ENCODE measurements at places on chromosomes 12 and 14. TPM values are rescaled to one million over a fixed set of nuclear protein-coding genes. Genes with fewer than 3 reads are reported as not detected.

DNA sequence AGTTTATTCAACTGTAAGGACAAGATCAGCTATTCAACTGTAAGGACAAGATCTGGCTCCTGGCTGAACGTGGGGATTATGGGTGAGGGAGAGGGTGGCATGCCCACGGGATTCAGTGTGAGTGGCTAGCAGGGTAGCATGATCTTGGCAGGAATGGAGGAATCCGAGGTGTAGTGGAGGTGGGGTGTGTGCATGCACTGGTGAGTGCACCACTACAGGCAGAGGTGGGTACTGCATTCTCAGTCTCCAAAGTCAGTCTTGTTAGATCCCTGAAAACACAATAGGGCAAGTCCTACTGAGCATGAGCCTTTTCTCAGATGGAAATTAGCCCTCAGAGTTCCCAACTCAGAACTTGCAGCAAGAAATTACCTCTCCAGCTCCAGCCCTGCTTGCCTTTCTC is 32.2 kb upstream of the DCD start:
- DNase-seq: peak; percentile 43

GRCh38 chr14:96507723-96508122 is 5.5 kb downstream of the PAPOLA start:
- DNase-seq: no peak

GRCh38 chr14:103628221-103628683 is 759 bp upstream of the KLC1 start:
- DNase-seq: peak; percentile 89

DNA sequence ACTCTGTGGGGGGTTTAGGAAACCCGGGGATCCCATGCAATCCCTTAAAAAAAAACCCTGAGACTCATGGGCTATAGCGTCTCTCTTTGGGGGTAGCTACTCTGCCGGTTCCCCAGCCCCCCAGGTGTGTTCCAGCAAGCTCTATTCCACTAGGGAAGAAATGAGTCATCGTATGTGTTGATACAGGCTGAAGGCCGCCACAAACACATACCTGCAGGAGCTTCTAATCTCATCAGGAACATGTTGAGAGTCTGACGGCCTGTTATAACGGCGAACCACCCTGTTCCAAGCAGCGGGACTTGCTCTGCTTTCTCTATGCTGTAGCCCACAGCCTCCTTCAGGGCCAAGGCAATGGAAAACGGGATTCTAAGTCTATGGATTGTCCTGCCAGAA is 977 bp upstream of the KRT5 start:
- peak; percentile 24 for DNase-seq

DNA sequence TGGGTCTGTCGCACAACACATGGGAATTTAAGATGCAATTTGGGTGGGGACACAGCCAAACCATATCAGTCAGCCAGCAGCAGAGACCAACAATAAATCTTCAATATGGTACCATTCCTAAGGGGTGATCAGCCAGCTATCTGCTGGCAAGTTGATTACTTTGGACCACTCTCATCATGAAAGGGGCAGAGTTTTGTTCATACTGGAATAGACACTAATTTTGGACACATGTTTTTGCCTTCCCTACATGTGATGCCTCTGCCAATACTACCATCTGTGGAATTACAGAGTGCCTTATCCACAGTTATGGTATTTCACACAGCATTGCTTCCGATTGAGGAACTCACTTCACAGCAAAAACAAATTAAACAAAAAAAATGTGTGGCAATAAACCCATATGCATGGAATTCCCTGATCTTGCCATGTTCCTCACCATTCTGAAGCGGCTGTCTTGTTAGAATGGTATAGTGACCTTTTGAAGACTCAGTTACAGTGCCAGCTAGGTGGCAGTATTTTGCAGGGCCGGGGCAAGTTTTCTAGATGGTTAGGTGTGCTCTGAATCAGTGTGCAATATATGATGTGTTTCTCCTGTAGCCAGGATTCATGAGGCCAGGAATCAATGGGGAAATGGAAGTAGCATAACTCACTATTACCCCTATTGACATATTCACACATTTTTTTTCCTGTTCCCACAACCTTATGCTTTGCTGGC is 179.0 kb upstream of the IGF1 start:
- peak; percentile 2 for DNase-seq

DNA sequence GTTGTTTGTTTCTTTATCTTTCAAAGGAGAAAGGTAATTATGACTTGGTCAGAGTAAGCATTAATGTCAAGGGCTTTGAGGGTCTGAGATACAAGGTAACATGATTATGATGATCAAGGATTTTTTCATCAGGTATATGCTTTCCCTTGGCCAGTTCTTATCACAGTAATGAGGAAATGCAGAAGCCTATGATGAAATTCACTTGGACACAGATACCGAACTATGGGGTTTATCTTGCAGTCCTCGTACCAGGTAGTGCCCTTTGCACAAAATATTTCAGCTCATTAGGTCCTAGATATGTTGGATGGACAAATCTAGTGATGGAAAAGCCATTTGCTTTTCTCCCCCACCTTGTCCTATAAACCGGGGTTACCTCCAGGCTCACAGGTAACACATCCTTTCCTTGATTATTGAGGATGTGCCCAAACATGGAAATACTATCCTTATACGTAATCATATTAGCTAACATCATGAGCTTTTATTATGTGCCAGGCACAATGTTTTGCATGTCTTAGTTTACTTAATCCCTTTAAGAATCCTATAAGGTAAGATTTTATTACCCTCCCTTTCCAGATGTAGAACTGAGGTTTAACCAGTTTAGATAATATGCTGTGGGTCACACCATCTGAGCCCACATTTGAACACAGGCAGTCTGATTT is 7.0 kb upstream of the RASSF3 start:
- DNase-seq: no peak

MYH6 gene
- 0.03 TPM for total RNA-seq

OAS2 gene
- total RNA-seq: not detected

- peak; percentile 65 for DNase-seq
These were observed 33.8 kb downstream of the CREBL2 start for GRCh38 chr12:12645485-12645884.

RIPK3 gene
- total RNA-seq: not detected

GRCh38 chr14:63245893-63246292 is 41.6 kb downstream of the RHOJ start:
- DNase-seq: no peak

GRCh38 chr14:95667249-95667693 is 19.0 kb upstream of the TCL1B start:
- peak; percentile 43 for DNase-seq

DNA sequence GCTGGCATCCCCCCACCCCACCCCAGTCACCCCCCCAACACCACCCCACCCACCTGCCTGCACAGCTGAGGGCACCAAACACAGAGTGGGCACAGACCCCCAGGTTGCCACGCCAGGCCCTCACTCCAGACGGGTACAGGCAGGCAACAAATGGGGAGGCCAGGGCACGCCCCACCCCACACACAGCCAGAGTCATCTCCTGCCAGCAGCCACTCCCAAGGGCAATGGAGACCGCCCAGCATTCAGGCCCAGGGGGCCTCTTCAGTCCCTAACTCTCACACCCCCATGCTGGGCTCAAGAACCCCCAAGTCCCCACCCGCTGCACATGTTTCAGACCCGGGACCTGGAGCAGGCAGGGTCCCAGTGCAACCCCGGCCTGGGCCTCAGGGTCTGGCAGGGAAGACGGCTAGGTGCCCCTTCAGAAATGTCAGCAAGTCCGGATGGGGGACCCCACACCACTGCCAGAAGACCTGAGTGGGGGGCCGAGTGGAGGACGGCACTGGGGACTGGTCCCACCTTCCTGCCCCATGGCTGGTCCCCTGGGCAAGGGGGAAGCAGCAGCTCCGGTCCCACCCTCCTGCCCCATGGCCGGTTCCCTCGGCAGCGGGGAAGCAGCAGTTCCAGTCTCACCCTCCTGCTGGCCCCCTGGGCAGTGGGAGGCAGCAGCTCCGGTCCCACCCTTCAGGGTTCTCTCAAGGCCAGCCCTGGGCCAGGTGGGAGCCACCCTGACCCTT is 11.9 kb downstream of the AKT1 start:
- no peak for DNase-seq

GRCh38 chr12:52975820-52976573 is 27.1 kb downstream of the KRT18 start:
- DNase-seq: peak; percentile 51

DNA sequence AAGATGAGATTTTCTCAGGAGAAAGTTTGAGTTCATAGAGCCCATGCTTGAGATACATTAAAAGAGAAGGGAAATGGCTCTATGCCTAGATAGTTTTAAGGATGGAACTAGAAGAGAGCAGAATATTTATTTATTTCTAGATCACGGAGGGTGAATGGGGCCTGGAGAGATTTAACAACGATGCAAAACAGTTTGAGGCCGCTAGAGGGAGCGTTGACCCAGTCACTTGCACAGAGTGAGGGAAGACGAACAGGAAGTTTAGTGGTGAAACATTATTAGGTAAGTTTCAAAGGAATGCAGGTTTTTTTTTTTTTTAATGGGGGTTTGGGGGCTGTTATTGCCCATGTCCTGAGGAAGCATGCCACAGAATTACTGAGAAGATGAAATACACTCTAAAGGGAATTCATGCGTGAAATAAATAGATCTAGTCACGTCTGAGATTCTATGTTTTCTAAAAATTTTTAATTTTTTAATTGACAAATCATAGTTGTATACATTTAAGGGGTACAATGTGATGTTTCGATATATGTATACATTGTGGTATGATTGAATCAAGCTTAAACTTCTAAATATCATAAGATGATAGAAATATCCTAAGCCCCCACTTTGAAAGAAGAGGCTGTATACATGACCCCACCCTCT is 14.8 kb upstream of the PPP1R1A start:
- peak; percentile 70 for DNase-seq

GRCh38 chr12:59375633-59376032 is 220.2 kb upstream of the SLC16A7 start:
- DNase-seq: no peak

DNA sequence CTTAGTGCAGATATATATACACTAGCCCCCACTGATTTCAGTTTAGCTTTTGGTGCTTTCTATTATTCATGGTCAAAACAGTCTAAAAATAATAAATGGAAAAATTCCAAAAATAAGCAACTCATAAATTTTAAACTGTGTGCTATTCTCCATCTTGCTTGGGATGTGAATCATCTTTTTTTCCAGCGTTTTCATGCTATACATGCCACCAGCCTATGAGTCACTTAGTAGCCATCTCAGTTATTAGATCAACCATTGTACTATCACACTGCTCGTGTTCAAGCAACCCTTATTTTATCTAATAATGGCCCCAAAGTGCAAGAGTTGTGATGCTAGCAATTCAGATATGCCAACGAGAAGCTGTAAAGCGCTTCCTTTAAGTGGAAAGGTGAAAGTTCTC is 73.9 kb upstream of the KRR1 start:
- no peak for DNase-seq

- DNase-seq: no peak
These were observed 177.1 kb downstream of the CCDC91 start for GRCh38 chr12:28367326-28367725.

- no peak for DNase-seq
These were observed 29.5 kb upstream of the ZNF740 start for GRCh38 chr12:53151039-53151438.

CLEC2A gene
- total RNA-seq: not detected

DNA sequence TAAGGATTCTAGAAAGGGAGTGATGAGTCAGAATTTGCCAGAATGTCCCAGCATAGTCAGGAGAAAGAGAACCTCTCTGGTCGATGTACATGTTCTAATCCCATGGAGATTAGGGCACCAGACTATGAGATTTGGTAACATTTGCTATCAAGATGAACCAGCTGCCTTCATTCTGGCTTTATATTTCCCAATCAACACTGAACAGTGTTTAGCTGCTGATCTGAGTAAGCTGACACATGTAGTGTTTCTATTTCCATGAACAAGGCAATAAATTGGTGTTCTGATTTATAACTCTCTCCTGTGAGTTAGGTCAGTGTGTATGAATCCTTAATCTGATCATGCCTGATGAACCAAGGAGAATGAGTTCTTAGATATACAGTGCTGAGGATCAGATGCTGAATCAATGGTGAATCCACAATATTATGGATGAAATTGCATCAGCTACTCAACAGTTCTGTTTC is 158.0 kb upstream of the AMIGO2 start:
- no peak for DNase-seq

DNA sequence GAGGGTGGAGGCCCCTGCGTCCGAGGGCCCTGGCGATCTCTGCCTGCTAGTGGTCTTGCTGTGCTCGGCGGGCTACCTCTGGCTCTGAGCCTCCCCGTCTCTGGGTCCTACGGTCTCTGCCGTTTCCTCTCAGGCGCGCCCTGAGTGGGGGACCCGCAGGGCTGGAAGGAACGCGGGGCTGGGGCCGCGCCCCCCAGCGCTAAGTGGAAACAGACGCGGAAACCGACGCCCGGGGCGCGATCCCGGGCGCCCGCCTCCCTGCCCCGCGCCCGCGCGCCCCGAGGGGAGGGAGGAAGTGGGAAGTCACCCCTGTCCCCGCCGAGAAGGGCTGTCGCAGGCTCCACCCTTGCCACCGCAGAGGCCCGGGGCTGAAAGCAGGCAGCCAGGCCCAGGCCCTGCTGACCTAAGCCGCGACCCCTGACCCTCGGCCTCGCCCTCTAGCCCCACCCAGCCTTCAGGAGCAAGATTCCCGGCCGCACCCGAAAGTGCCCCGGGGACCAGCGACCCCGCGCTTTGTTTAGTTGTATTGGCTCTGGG is 831 bp downstream of the CRIP1 start:
- no peak for DNase-seq

PRIMA1 gene
- 1.6 TPM for total RNA-seq

GRCh38 chr14:22573804-22574203 is 15.2 kb downstream of the DAD1 start:
- DNase-seq: no peak

DNA sequence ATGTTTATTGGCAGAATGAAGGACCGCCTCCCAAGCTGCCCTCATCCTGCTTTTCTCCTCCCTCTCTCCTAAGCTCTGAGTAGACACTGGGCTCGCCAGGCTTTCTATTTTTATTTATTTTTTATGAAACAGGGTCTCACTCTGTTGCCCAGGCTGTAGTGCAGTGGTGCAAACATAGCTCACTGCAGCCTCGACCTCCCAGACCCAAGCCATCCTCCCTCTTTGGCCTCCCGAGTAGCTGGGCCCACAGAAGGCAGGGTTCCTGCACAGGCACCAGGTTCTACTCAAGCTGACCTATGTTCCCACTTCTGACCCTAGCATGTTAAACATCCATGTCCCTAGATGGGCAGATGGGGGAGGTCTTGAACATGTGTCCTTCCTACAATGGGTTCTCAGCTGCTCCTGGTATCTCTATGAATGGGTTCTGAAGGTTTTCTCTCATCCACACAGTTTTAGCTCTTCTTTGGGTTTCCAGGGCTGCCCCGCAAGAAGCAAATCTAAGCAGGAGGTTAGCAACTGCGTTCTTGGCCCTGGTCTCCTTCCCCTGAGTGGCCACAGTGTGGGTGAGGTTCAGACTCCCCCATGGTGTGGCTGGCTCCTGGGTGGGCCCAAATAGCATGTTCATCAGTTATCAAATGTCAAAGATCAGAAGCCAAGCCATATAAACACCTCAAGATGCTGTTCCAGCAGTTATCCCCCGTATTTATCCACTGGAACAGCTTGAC is 167.3 kb downstream of the ZFP36L1 start:
- DNase-seq: no peak

Data from H7 (cell line).